ENCODE measurements at places on chromosomes 11 and 22.

DNA sequence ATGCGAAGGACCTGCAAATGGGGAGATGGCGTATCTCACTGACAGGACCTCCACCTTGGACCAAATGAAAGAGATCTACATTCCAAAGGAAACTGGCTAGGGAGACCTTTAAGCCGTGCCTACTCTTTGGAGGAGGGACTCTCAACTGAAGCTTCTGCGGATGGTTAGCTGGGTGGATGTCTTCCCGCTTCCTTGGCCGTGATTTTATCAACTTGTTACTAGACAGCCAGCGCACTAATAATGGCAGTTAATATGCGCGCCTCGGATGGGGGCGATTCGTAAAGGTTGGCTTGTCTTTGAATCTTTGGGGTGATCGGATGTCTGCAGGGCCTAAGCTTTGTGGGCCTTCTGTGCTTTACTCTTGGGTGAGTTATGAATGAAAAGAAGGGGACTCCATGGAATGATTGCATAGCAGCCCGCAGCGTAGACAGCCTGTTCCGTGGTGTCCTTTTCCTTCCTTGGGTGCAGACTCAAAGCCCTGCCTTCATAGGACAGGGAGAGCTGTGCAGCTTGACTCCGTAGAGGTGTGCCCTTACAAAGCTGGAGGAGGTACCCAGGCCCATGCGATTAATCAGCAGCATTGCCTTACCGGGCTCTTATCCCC is 1.5 kb downstream of the ZNRF3 start:
- no peak for DNase-seq

- no peak for DNase-seq
Observed at GRCh38 chr22:41969110-41969646, at the start of gene SEPTIN3. TSS of gene SEPTIN3 (plus strand) at chr22:41969443. CDS start at chr22:41971493, 2,050 bp downstream.

DNA sequence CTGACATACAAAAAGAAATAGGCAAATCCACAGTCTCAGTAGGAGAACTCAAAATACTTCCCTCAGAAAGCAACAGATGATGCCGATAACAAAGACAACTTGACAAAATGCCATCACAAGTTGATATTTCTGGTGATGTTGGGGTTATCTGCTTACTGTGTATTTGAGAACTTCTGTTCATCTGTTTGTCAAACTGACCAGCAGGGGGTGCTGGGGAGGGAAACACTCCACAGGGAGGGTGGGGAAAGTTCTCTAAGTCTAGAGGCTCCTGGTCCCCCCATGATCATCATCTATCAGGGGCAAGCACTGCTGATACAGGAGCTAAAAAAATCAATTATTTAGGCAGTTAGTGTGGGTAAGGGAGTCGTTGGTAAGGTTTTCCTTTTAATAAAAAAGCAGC is 19.2 kb downstream of the GLYATL1 start:
- DNase-seq = no peak

DNA sequence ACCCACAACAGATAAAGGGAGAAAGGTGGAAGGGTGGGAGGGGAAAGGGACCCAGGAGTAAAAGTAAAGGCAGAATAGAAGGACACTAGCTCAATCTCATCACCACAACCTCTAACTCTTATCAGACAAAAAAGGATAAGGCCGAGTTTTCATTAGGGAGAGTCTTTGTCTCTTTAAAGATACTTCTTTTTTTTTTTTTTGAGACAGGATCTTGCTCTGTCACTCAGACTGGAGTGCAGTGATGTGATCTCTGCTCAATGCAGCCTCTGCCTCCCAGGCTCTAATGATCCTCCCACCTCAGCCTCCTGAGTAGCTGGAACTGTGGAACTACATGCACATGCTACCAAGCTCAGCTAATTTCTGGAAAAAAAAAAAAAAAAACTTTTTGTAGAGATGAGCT is 85.6 kb upstream of the CHRM4 start:
- DNase-seq = no peak

DNA sequence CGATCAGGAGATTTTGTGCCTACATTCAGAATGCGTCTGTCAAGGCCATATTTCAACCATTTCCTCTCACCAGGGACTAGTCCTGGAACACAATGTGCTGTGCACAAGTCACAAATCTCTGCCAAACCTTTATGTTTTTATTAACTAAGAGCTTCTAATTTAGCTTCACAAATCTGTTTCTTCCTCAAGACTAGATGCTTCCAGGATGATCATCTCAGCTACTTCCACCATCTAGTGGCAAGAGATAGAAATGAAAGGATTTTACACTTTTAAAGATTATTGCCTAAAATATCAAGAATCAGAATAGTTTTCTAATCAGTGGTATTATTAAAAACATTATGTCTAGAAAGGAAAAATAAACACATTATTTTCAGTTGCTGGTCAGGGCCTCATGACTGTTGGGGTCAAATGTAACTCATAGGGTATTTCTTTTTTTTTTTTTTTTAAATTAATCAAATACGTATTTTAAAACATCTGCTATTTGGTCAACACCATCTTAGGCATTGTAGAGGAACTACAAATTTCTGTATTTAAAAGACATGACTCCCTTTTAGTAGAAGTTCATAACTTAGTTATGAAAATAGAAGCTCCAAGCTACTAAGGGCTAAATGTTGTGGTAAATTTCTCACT is 1102.6 kb downstream of the DLG2 start:
- DNase-seq = no peak

- DNase-seq = peak; percentile 75
Observed at GRCh38 chr22:27318516-27318915, 483.0 kb downstream of the MN1 start.

DNA sequence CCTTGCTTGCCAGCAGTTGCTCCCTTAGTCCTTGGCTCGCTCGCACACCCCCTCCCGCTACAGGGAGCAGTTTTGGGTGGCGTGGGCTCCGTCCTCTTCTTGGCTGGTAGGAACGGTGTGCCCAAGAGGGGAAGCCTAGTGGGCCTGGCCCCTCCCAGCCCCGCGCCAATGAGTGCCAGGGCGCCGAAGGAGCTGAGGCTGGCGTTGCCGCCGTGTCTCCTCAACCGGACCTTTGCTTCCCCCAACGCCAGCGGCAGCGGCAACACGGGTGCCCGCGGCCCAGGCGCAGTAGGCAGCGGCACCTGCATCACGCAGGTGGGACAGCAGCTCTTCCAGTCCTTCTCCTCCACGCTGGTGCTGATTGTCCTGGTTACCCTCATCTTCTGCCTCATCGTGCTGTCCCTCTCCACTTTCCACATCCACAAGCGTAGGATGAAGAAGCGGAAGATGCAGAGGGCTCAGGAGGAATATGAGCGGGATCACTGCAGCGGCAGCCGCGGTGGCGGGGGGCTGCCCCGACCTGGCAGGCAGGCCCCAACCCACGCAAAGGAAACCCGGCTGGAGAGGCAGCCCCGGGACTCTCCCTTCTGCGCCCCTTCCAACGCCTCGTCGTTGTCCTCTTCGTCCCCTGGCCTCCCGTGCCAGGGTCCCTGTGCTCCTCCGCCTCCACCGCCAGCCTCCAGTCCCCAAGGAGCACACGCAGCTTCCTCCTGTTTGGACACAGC is 1.6 kb downstream of the C11orf87 start:
- DNase-seq = no peak

GRCh38 chr11:117385471-117385870 is 57.8 kb downstream of the CEP164 start:
- no peak for DNase-seq

DNA sequence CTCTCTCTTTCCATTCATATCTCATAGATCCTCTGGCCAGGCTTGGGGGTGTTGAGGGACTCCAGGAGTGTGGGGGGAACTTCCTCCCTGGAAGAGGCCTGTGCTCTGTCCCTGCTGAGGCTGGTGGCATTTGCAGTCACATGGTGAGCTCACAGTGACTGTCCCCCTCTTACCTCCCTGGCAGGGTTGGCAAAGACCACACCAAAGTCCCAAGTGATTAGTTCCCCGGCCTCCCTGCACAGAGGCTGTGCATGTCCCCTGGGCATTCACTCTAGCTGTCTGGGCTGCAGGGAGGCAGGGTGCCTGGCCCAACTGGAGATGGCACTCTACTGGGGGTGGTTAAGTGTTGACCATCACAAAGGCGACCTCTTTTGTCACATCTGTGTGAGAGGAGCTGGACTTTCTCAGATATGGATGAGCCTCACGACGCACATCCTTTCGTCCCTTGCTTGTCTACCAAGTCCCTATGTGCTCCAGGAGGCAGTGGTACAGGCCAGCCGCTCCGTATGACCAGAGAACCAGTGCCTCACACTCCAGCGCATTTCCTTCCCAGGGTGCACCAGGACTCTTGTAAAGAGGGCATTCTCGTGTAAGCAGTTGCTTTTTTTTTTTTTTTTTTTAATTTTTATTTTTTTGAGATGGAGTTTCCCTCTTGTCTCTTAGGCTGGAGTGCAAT is 8.8 kb downstream of the TANGO2 start:
- no peak for DNase-seq

GRCh38 chr11:70352601-70353000 is 45.7 kb upstream of the CTTN start:
- no peak for DNase-seq

Measured in renal cortex interstitium (tissue), 15 donors.